ENCODE measurements at places on chromosomes 1 and 21.
A peak's percentile ranks its signal among the peaks of the same experiment; 100 is the strongest.

DNA sequence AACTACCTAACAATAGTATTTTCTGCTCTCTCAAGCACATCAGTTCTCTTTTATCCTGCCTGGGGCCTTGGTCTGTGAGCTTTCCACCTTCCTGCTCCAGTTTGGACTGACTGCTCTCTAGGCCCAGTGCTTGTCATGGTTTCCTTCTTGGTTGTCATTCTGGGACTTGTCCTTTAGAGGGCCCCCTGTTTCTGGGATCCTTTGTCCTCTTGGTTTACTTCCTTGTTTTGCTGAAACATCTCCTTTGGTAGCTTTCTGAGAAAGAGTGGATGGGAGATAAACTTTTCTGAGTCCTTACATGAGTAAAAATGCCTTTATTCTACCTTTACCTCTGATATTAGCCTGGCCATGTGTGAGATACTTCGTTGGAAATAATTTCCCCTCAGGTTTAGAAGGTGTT lies 4.7 kb downstream of the SLC1A7 start:
- no peak for DNase-seq

- peak; percentile 38 for DNase-seq
Observed at GRCh38 chr1:13699510-13699909, 478 bp upstream of the PRDM2 start.

DNA sequence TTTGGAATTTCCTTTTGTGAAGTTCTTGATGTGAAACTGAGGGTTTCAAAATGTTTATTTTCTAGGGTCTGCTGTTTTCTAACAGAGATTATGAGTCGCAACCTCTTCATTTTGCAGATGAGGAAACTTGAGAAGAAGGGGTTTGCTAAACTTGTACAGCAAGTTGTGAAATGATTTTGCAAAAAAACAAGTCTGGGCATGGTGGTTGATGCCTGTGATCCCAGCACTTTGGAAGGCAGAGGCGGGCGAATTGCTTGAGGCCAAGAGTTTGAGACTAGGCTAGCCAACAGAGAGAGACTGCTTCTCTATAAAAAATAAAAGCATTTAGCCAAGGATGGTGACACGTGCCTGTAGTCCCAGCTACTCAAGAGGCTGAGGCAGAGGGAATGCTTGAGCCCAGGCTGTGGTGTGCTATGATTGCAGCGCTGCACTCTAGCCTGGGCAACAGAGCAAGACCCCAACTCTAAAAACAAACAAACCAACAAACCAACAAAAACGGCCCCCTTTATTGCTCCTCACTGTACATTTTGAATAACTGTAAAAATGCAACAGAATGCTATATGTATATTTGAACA lies 9.9 kb downstream of the TRIM67 start:
- DNase-seq, result no peak

GRCh38 chr1:111553196-111553595 lies 49.8 kb upstream of the ADORA3 start:
- DNase-seq, result peak; percentile 81

GRCh38 chr1:64183395-64184002 lies 19.9 kb upstream of the UBE2U start:
- no peak for DNase-seq

GRCh38 chr1:195236991-195237889 lies 1371.0 kb downstream of the KCNT2 start:
- DNase-seq, result peak; percentile 26

DNA sequence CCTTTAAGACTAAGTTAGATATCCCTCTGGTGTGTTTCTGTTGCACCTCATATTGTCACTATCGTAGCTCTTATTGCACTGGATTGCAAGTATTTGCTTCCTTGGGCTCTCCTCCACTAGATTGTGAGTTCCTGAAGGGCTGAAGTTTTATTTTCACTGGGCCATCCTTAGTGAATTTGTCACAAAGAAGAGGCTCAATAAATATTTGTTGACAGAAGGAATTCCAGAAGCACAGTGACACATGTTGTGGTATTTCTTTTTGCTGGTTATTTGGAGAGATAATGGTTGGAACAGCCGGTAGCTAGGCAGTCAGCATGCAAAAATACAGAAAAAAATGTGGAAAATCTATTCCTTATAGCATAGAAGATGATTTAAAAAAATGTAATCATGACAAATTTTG lies 129.9 kb upstream of the ZRANB2 start:
- DNase-seq, result peak; percentile 11

GRCh38 chr21:35582731-35583130 lies 477.6 kb downstream of the SETD4 start:
- no peak for DNase-seq

- DNase-seq, result no peak
Observed at GRCh38 chr1:98002288-98002687, 81.5 kb upstream of the DPYD start.

- no peak for DNase-seq
Observed at GRCh38 chr1:67261680-67262079, 46.0 kb upstream of the IL12RB2 start.

- DNase-seq, result no peak
Observed at GRCh38 chr1:160402001-160402795, 1.8 kb downstream of the VANGL2 start.

- DNase-seq, result no peak
Observed at GRCh38 chr1:180928331-180929230, 15.9 kb downstream of the KIAA1614 start.

- no peak for DNase-seq
Observed at GRCh38 chr1:207673399-207673798, 28.5 kb downstream of the CR1L start.

DNA sequence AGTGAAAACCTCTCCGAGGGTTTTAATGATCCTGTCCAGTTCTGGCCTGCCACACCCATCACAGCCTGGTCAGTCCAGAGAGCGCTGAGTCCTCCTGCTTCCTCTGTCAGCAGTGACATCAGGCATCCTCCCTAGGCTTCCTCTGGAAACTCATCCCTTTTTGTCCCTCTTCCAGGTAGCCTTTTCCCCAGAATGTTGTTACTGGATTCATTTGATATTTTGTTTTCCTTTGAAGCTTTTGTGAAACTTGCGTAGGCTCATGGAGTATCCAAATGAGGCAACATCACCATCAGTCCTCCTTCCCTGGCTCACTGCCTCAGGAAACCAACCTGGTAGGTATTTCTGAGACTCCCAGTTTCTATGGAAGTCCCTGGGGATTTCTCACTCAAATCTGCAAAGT lies 27.0 kb upstream of the IGSF3 start:
- no peak for DNase-seq

- peak; percentile 24 for DNase-seq
Observed at GRCh38 chr1:206738370-206739366, 31.9 kb upstream of the IL19 start.

- no peak for DNase-seq
Observed at GRCh38 chr1:72010094-72010431, 272.3 kb downstream of the NEGR1 start.

DNA sequence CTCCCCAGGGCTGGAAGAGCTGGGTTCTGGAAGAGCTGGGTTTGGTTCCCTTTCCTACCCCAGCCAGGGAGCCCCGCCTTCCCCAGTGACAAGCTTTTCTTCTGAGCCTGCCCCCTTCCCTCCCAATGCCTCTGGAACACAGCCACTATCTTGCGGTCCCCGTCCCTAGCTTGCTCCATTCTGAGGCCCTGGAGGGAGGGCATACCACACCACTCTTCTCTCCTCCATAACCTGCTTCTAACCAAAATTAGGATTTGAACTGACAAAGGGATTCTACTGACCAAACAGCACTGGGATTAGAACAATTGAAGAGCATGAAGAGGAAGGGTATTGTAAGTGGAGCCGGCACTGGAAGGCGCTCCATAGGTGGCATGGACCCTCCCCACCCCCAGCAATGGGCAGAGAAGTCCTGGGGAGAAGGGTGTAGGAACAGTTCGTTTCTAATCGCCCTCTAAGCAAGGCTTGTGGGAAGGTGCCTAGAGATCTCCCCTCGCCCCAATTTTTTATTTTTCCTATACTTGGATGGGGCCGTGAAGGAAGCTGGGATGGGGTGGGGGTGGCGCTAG lies 690 bp downstream of the C1orf216 start:
- DNase-seq, result peak; percentile 85

- no peak for DNase-seq
Observed at GRCh38 chr1:69569576-69570328, 2.0 kb downstream of the LRRC7 start.

GRCh38 chr1:90370686-90371447 lies 346.2 kb downstream of the BARHL2 start:
- peak; percentile 46 for DNase-seq

DNA sequence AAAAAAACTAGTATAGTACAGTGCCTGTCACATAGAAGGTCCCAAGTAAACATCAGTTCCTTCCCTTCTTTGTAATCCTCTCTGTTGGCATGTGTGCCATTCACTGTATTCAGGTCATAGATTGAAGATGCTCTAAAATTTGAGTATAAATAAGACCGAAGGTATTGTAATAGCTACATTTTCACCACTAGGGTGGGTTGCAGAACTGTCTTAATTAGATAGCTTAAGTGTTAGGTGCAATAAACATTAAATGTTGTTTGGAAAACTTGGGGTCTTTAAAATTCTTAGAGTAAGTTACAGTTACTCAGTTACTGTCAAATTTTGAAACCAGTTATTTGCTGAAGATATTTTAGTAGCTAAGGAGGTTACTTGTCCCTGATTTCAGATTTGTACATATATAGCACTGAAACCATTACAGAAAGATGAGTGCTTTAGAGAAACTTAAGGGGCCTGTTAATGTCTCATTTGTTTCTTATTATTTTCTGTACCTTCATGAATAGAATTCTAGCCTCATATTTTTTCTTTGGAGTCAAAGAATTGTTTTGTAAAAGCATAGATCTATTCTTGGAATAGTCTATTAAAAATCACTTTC lies 24.3 kb downstream of the PER3 start:
- peak; percentile 33 for DNase-seq

GRCh38 chr1:30974536-30974935 lies 66.0 kb upstream of the SDC3 start:
- DNase-seq, result no peak

GRCh38 chr1:19036813-19037605 lies 80.5 kb upstream of the IFFO2 start:
- DNase-seq, result no peak

DNA sequence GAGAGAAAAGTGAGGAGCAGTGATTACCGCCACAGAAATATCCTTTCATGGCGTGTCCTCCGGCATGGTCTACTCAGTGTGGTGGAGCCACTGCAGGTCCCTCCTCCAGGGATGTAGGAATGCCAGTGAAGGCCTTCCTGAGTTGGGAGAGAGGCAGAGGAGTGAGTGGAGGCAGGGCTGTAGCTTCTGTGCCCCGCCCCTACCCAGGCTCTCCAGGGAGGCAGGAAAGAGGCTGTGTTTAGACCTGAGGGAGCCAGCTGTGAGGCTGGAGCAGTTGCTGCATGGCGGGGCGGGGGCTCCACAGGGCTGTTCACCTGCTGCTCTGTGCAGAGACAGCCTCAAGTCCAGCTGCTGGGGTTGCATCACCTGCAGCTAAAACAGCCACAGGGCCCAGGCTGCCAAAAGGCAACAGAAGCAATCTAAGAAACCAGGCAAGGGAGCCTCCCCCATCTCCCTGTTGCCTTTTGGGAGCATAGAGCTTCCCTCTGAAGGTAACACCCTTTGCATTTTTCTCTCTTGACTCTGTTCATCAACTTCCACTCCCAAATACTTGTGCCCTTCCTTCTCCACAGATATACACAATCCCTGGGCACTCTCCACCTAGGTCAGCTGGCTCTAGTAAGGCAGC lies 801 bp upstream of the ANXA9 start:
- DNase-seq, result no peak

GRCh38 chr1:28494737-28495136 lies 11.1 kb upstream of the RCC1 start:
- no peak for DNase-seq

DNA sequence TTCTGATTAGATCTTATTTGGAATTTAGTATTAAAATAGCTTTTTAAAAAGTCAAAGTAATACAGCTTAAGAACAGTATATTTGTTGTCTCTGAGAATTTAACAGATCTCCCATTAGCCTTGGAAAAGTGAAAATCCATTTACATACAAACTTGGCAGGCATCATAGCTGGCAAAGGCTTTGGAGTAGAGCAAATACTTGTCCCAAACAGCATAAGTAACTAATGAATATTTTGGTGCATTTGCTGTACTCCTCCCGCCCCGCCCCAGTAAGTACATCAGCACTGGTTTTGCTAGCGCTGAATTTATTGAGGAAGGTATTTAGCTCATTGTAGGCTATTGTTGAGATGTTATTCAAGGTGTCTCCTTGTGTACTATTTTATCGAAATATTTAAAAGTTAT lies 417.7 kb upstream of the KAZN start:
- no peak for DNase-seq

DNA sequence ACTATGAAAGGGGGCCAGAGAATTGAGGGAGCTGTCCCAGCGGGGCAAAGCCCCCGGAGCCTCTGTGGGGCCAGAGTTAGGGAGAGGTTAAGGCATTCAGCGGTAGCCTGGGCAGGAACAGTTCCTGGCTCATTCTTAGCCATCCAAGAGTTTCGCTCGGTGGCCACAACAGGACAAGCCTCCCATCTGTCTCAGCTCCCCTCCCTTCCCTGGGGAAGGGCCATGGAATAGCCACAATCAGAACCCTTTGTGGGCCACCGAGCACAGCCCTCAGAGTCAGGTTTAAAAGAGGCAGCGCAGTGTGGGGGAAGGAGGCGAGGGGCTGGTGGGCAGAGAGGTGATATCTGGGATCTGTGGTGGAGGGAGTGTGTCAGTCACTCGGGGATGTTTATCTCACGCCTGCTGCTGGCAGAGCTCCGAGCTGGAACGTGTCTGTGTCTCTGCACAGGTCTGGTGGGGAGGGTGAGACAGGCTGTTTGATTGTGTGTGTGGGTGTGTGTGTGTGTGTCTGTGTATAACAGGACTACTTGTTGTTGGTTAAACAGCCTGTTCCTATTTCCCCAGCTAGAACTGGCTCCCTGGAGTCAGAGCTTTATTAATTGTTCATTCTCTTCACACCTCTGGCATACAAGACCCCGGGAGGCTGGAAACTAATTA lies 49.6 kb upstream of the GOLT1A start:
- DNase-seq, result no peak

DNA sequence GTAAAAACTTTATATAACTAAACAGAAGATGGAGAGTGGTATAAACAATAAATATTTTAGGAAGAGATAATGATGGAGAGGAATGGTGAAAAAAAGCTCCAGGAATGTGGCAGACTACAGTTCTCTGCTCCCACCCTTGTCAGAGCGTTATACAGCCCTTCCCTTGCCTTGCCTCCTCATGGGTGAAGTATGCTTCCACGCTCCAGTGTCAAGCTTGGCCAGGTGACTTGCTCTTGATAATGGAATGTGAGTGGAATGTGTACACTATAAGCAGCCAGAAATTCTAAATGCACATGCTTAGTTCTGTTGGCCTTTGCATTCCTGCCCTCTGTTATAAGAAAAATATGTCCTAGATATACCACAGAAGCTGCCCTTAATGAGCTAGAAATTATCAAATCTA lies 24.7 kb upstream of the POGK start:
- DNase-seq, result peak; percentile 3

- no peak for DNase-seq
Observed at GRCh38 chr1:212467843-212468482, 35.2 kb downstream of the NENF start.
